ENCODE measurements at places on chromosomes 12 and 14. TPM values are rescaled to one million over a fixed set of nuclear protein-coding genes. Genes with fewer than 3 reads are reported as not detected.

Gene AKAP5
- 7.1 TPM for polyA plus RNA-seq

Gene NAB2
- polyA plus RNA-seq = 57.1 TPM

Gene EMP1
- 105 TPM for polyA plus RNA-seq

Gene GALNT4
- 10.5 TPM for polyA plus RNA-seq

Gene GZMH
- not detected for polyA plus RNA-seq

Gene CCDC175
- 0.81 TPM for polyA plus RNA-seq

Gene RND1
- polyA plus RNA-seq = 3.1 TPM

Gene MYF6
- polyA plus RNA-seq = 0.13 TPM

Gene POTEM
- polyA plus RNA-seq = not detected

Gene DENR
- 111 TPM for polyA plus RNA-seq

Gene DHRS2
- 29.0 TPM for polyA plus RNA-seq

Gene INHBE
- polyA plus RNA-seq = 0.65 TPM

- peak; percentile 40 for DNase-seq
Observed at GRCh38 chr12:132955094-132956010, 754 bp downstream of the ZNF605 start.

DNA sequence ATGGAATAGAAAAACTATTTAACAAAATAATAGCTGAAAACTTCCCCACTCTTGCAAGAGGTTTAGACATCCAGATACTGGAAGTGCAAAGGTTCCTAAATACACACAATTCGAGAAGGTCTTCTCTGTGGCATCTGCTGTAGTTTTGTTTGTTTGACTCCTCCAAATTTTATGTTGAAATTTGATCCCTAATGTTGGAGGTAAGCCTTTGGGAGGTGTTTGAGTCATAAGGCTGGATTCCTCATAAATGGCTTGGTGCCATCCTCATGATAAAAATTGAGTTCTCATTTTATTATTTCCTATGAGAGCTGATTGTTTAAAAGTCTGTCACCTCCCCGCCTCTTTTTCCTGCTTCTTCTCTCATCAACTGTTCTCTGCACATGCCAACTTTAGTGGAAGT, 182.7 kb downstream of the MYRFL start:
- no peak for DNase-seq

- DNase-seq = no peak
Observed at GRCh38 chr12:78959556-78959955, 95.0 kb downstream of the SYT1 start.

DNA sequence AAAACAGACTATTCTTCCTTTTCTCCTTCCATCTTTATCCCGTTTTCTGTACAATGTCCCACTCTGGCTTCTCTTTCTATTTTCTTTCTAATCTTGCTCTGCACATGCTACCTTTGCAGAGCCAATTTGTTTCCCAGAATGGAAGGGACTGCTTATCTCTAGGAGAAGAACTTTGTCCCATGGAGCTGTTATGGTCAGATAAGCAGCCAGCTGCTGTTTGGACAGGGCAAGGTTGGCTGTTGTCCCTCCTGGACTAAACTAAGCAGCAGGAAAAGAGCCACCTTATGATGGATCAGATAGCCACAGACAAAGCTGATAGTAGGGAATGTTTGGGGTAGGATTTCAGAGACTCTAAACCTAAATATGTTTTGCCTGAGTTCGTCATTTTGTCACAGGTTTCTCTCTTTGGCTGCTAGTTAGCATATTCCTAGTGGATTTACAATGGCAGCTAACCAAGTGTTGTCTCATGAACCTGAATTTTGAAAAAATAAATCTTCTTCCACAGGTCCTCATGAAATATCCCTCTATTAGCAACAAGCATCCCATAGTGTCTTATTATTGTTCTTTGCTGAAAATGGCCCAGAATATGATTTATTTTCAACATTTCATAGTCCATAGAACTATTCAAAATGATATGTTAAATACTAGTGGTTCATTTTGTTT, 262.8 kb downstream of the SLC16A7 start:
- DNase-seq = no peak

DNA sequence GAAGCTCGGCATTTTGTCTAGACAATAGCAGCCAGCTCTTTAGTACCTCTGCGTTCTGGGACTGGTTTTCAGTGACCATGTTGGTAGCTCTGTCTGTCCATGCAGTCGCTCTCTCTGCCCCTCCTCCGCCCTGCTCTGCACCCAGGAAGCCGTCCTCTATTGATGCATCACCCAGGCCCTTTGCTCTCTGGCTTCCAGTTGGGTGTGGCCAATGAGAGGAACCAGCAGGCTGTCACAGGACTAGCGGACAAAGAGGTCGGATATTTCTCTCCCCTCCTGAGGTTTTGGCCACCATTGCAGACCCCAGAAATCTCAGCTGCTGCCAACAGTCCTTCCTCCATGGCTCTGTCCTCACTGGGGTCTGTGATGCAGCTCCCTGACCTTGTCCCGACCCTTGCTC, 180.6 kb downstream of the TMEM132D start:
- no peak for DNase-seq

- no peak for DNase-seq
Observed at GRCh38 chr12:91628656-91629055, 446.0 kb upstream of the DCN start.

- no peak for DNase-seq
Observed at GRCh38 chr12:67853204-67853603, 136.0 kb upstream of the IFNG-AS1 start.

- peak; percentile 69 for DNase-seq
Observed at GRCh38 chr14:74501135-74501614, 7.6 kb downstream of the ISCA2 start.

GRCh38 chr12:112524676-112525425, 106.1 kb downstream of the PTPN11 start:
- no peak for DNase-seq

DNA sequence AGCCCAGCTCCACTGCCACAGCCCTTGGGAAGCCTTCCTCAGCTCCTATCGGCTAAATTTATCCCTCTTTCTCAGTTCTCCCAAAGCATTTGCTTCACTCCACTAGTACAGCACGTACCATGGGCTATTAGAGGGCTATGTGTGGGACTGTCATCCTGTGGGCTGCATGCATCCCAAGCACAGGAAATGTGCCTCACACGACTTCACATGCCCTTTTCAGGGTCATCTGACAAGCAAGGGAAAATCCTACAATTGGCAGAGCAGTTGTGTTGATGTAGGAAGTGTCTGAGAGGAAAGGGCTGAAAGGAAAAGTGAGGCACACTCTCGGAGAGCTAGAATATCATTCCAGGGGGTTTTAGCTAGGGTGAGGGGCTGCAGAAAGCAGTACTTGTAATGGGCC, 47.6 kb downstream of the NINJ2 start:
- DNase-seq = no peak

- DNase-seq = no peak
Observed at GRCh38 chr12:109999649-109999971, 380 bp downstream of the ANKRD13A start.

- DNase-seq = no peak
Observed at GRCh38 chr12:5318874-5319273, 113.0 kb upstream of the NTF3 start.

- no peak for DNase-seq
Observed at GRCh38 chr12:48810903-48811431, 7.3 kb upstream of the CACNB3 start.

DNA sequence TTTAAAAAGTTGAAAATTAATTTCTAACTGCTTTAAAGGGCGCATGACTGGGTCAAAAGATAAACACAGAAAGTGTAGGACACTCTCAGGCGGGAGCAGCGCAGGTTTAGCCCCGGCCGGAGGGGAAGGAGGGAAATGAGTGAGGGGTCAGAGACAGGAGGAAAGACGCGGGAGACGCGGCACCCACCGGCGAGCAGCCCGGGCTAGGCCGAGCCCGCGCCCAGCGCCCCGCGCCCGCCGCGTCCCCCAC, 591 bp downstream of the GXYLT1 start:
- no peak for DNase-seq

- DNase-seq = no peak
Observed at GRCh38 chr12:114226241-114226928, 179.6 kb downstream of the TBX5 start.

- no peak for DNase-seq
Observed at GRCh38 chr14:49044981-49045380, 541.2 kb downstream of the RPS29 start.

DNA sequence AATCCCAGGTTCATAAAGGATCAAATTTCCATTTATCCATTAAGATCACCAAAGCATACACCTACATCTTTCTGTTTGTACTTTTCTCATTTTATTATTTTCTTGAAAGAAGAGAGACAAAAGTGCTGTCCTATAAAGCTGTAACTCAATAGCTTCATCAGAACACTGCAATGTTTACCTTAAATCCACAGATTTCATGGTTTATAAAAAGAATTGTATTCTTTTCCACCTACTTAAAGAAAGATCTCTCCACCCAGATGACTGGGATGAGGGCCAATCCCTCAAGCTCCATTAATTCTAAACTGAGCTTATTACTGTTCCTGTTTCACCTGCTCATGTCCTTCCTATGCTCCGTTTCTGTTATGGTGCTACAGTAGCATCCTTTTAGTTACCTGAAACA, 470.6 kb downstream of the BCAT1 start:
- no peak for DNase-seq

- no peak for DNase-seq
Observed at GRCh38 chr14:84254290-84254689, 1275.7 kb upstream of the FLRT2 start.

- no peak for DNase-seq
Observed at GRCh38 chr12:62760779-62761178, 174.2 kb downstream of the PPM1H start.

DNA sequence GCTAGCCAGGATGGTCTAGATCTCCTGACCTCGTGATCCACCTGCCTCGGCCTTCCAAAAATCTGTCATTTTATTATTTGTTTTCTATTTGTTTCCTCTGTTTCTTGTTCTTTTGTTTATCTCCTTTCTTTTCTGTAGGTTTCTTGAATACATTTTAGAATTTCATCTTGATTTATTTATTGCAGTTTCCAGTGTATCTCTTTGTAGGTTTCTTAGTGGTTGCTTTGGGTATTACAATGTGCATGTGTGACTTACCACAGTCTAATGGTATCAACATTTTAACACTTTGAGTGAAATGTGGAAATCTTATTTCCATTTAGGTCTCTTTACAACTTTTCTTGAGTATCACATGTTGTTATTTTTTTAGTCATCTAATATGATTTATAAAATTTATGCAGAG, 29.9 kb upstream of the MUCL1 start:
- no peak for DNase-seq

DNA sequence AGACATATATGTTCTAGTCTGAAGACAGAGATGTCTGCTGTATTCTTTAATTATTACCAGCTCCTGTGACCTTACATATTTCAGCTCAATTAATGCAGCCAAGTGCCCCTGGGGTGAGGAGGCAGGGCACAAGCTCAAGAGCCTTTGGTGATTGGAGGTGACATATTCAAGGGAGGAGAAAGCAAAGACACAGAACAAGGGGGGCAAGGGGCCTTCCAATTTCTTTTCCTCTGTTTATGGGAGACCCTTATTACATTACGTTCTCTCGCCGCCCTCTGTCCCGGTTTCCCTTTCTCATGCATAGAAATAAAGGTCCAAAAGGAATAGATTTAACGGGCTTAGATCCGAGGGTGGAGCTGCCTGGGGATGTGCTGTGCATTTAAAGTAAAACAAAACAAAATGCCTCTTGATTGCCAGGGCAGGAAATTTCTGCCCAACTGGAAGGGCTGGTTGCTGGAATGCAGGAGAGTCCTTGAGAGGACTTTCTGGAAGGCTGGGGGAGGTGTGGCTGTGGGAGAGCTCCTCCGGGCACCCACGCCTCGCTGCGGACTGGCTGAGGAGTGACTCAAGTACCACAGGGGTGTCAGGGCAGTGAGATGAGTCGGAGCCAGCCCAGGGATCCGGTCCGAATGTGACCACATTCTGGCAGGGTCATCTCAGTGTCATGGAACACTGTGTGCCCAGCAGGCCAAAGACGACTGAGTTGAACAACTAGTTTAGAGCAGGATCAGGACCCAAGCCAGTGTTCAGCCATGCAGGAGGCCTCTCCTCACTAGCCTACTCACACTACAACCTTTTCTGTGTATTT, 32.1 kb upstream of the GSG1 start:
- no peak for DNase-seq

DNA sequence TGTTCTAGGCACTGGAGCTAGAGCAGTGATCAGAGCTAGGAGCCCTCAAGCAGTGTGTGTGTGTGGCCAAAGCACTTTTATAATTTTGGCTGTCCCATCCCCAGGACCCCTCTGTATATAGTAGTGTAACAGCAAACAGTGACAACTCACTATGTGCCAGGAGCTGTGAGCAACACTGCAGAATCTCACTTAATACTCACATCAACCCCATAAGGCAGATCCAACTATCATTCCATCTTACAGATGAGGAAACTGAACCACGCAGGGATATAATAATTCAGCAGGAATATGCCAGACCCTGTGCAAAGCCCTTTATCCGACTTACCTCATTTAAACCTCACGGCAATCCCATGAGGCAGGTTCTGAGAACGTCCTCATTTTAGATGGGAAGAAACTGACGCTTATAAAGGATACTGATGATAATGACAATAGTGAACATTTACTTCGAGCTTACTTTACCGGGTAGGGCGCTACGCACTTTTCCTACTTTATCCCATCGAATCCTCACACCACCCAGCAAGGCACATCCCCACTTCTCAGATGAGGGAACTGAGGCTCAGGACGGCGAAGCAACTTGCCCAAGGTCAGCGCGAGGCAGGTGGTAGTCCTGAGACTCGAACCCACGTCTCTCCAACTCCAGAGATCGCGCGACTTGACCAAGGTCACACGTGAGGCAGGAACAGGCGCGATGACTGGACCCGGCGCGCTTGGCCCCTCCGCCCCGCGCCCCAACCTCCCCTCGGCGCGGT, 687 bp downstream of the RAB35 start:
- DNase-seq = no peak

GRCh38 chr12:119375075-119375882, 40.8 kb downstream of the CCDC60 start:
- DNase-seq = no peak

DNA sequence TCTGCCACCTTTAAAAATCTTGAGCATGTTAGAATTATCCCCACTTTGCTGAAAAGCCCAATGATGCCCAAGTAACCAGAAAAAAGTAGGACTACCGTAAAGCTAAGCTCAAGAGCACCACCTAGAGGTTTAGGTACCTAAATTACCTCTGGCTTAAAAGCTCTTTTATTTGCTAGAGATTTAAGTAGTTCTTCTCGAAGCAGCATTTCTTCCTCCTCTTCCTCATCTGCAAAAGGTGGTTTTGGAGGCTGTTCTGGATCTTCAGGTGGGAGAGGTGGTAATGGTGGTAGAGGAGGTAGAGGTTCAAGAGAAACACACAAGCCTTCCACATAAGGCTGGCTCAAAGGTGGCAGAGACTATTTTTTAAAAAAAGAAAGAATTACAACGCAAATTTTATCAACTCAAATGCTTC, 26.9 kb downstream of the ZFC3H1 start:
- DNase-seq = no peak

DNA sequence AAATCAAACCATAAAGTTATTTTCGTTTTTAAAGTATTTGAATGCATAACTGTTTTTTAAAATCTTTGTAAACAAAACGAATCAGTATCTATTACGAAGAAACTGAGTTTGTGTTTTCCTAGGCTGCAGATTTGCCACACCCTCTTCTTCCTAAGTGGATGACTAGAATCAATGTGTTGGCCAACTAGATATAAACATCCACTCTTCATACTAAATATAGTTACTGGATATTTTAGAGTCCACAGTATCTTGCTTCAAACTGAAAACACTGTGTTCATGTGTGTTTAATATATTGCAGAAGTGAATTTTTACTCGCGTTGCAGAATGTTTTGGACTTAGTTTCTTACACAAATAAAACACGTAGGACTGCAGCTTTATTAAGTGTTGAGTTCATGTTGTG, 63.2 kb downstream of the KLHL28 start:
- no peak for DNase-seq

GRCh38 chr12:12788675-12789368, 3.4 kb downstream of the APOLD1 start:
- no peak for DNase-seq
